ENCODE measurements at places on chromosomes 11 and 22. TPM values are rescaled to one million over a fixed set of nuclear protein-coding genes. Genes with fewer than 3 reads are reported as not detected.
A peak's percentile ranks its signal among the peaks of the same experiment; 100 is the strongest.

The CRYAB gene
- total RNA-seq = 4,265 TPM

The GRAMD1B gene
- total RNA-seq = 2.8 TPM

DNA sequence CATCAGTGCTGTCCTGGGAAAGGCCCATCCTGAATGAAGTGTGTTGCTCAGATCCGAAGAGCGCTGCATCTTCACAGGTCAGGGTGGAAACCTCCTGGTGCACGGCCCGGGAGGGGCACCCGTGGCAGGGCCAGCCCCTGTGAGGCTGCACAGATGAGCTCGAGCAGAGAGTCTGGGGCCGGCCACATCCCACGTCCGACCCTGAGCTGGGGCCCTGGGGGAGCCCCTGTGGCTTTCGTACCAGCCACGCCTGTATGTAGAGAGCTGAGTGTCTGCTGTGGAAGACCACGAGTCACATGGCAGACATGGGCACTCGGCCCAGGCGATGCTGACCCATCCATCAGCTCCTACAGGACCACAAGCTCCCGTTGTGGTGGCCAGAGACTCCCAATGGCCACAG is 24.9 kb upstream of the SEPTIN5 start:
- no peak for DNase-seq

GRCh38 chr11:93689240-93689639 is 27.8 kb downstream of the CEP295 start:
- no peak for DNase-seq

- DNase-seq = no peak
Measured at GRCh38 chr22:24514241-24515026, 19.3 kb downstream of the UPB1 start.

DNA sequence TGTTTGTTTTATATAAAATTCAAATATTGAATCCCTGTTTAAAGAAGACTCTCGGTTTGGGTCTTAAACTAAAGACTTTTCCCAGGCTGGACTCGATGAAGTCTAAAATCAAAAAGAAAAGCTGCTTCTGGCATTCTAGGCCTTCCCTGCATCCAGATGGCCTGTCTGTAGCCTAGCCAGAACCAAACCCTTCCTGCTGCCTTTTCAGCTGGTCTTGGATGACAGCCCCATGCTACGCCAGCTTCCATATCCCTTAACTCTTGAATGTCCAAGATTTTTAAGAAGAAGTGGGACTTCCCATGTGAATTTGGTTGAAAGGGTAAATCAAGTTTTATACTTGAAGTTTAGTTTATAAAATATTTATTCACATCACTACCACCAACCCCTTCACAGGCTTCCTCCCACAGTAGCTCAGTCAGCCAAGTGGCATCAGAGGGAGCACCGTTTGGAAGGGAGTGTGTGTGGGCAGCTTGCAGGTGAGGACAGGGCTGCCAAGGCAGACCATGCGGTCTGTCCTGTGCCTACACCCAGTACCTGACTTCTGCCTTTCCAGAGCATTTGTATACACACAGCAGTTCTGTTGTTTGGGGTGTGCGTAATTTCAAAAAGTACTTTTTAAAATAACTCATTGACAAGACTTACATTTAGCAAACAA is 18.2 kb upstream of the PSMA1 start:
- peak; percentile 53 for DNase-seq

Data from left cardiac atrium (tissue), 4 donors.